ENCODE measurements at places on chromosomes 4 and X.

GRCh38 chr4:168931215-168931650, 78.8 kb downstream of the CBR4 start:
- no peak for DNase-seq

GRCh38 chr4:80454556-80454955, 119.0 kb downstream of the CFAP299 start:
- DNase-seq = no peak

DNA sequence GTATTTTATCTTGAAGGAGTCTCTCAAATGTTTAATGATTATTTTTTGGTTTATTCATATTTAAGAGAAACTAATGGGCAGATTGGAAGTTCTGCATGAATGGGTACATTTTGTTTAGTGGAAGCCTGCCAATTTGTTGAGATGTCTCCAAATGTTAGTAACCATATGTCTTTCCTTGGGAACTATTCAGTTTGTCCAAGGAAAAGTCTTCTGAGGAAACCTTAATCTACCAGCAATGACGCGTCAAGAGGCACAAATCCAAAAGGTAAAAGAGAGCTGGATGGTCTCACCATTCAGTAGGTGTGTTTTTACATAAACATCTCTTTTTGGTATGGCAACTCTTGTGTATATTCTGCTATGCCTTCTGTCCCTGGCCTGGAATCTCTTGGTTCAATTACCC, 37.4 kb upstream of the NDST3 start:
- no peak for DNase-seq

- no peak for DNase-seq
These were observed 112.9 kb upstream of the ACSL4 start for GRCh38 chrX:109845996-109846395.

GRCh38 chr4:48223633-48224295, 45.9 kb downstream of the TEC start:
- no peak for DNase-seq

DNA sequence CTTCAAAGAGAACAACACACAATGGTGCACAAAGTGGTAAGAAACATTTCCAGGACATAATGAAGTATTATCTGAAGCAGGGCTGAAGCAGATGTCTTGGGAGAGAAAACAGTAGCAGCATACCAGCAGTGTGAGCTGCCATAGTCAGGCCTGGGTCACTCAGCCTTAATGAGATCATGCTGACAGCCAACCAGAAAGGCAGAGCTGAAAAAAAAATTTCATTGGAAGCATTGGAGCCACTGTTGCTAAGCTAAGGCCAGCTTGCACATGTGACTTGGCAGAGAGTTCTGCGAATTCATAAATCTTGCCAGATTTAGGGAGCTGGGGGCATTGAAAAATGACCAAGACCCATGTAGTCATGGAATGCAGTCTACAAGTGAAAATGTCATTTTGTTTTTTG, 444.0 kb upstream of the PITX2 start:
- DNase-seq = no peak

DNA sequence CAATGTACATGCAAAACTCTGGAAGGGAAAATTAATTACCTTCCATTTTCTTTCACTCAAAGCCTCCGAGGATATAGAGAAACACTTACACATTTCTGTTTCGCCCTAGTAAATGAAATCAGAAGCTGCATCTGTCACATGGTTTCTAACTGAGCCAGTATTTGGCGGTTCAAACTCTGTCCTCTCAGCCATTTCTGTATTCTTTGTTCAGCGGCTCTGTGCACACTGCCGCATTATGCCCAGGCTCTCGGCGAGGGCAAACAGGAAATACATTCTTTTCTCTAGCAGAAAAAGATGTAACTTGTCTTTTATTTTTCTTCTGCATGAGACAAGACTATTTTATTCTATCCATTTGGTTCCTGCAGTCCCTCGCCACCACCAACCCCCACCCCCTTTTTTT, 71.4 kb upstream of the GPM6B start:
- no peak for DNase-seq

- no peak for DNase-seq
These were observed 92.2 kb downstream of the GEMIN8 start for GRCh38 chrX:13937370-13938050.

- no peak for DNase-seq
These were observed 11.5 kb downstream of the XIAP start for GRCh38 chrX:123871309-123871708.

DNA sequence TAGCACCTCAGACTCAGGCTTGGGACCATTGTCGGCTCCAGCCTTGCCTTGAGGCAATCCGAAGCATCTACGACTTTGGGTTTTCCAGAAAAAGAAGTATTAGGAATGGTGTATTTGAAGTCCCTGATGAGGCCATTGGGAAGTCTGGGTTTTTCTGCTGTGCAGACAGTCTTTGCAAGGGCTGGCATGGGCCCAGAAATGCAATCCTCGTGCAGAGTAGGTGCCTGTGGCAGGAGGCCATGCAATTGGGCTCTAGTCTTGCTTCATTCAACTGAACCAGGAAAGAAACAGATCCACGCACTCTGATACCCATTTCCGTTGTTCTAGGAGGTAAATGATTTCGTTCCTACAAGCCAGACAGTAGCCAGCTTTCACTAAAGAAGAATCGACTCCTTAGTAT, 12.4 kb downstream of the ZFP92 start:
- no peak for DNase-seq

- no peak for DNase-seq
These were observed 173.0 kb upstream of the TET2 start for GRCh38 chr4:104973708-104974107.

- DNase-seq = no peak
These were observed 93.0 kb upstream of the PLS3 start for GRCh38 chrX:115467961-115468360.

GRCh38 chr4:164943192-164943591, 34.3 kb downstream of the TRIM61 start:
- no peak for DNase-seq

GRCh38 chr4:178778496-178778895, 1336.3 kb upstream of the AGA start:
- DNase-seq = no peak

GRCh38 chrX:46029777-46030176, 515.4 kb downstream of the ZNF674 start:
- DNase-seq = no peak

- DNase-seq = no peak
These were observed 16.5 kb downstream of the RXFP1 start for GRCh38 chr4:158538176-158538575.

DNA sequence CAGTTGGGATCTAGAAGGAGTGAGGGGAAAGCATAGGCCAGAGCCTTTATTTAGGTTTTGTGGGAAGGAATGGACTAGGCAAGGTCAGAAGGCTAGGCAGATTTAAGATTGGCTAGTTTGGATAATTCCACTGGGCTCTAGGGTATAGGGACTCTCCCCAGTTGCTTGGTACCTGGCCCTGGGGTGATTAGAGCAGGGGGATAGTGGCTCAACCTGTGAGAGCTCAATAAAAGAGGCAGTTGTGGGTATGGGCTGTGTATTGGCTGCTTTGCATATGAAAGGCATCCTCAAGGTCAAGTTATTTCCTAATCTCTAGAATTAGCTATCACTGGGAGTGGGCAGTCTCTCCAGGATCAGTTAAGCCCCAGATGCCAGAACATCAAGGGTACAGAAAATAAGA, 61.3 kb downstream of the ZNF81 start:
- no peak for DNase-seq

DNA sequence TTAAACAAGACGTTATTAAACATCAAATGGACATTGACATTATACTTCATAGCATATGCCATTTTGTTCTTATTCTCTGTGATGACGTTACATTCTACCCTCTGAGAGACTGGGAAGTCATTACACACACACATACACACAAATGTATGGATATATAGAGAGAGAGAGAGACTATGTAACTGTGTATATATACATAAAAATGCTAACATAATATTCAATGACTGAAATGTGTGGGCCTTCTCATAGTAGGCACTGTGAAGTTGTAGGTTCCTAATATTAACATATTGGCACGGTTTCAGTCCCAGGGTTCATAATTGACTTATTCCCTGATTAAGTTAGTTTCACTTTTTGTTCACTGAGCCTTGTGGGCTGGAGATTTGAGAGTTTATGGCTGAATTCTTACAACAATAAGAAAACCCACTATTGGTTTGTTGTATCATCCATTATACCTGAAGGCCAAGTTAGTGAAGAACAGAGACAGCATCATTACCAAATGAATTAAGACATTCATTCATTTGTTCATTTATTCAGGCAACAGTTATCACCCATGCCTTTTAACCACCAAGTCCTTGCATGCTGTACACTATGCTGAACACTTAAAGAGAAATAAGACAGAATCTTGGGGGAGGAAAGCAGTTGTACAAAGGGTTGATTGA, 68.5 kb downstream of the GAB1 start:
- no peak for DNase-seq

- DNase-seq = peak; percentile 13
These were observed 136.4 kb downstream of the ZNF674 start for GRCh38 chrX:46408553-46409407.

DNA sequence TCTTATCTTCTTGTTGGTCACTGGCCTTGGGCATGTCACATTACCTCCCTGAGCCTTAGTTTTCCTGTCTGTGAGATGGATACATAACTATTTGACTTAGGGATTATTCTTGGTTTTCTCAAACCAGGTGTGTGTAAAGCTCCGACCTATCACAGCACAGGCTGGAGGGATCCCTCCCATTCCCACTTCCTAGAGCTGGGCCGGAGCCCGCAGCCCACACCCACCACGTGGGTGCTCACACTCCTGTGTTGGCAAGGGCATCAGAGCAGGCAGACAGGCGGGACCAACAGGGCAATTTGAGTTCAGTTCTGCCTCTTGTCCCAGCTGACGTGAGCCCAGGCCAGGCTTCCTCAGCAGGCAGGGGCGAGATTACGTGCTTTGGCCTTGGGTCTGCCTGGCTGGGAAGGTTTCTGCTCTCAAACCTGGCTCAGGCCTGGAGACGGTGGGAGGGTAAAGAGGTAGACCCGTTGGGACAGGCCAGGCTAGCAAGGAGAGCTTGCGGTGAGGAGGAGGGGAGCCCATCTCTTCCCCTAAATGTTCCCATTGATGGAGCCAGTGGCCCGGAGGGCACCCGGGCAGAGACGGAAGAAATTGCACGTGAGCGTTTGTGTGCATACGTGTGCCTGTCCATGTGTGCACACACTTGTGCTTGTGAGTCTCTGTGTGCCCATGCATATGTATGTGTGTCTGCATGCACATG, 734 bp upstream of the SH3TC1 start:
- no peak for DNase-seq

- DNase-seq = no peak
These were observed 663.6 kb downstream of the STIM2 start for GRCh38 chr4:27524224-27524623.

GRCh38 chr4:52711834-52712250, 39.4 kb downstream of the ERVMER34-1 start:
- no peak for DNase-seq

DNA sequence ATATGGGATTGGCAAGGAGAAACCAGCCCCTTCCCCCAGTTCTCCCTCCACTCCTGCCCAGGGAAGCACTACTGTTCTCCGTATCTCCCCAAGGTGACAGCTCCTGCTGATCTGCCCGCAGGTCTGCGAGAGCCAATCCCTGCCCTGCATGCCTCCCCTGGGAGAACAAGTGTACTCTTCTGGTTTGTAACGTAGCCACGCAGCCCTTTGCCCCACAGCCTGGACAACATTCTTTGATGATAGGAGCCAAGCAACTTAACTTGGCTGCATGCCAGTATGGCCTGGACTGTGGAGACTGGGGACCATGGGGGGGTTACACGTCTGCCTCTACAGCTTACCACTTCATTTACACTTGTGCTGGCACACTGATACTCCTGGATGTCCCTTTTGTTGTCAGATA, 2.0 kb downstream of the STBD1 start:
- no peak for DNase-seq

DNA sequence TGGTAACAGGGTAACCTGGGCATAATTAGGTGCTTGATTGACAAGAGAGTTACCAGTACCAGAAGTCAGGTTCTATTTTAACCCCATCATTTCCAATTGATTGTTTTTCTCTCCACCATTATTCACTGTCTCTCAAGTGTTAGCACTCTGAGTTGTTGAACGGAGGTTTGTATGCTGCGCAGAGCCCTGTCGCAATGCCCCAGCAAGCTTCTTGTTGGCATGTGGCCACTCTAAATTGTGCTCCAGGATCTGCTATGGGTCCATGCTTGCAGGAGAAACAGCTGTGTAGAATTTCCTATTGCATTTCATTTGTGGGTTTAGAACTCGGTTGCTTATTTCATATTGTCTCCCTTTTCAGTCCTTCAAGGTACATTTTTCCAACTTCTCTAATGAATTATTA, 98.2 kb downstream of the KLHL8 start:
- DNase-seq = no peak

DNA sequence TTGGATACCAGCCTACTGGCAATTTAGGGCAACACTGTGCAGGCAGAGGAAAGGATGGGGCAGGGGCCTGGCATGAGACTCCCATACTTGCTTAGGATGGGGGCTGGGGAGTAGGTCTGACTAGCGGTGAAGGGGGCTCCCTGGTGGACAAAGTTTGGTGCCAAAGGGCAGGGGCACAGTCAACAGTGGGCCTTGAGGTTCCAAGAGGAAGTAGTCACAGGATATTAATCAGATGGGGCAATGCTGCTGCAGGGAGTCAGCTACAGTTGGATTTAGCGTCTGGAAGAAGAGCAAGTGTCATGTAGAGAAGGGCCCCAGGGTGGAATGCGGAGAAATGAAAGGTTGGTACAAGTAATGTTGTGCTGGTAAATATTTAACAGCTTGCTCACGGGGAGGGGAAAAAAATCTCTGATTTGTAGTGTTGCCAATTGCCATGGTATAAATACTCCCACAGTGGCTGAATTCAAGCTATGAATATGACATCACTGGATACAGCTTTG, 139.4 kb downstream of the PJA1 start:
- no peak for DNase-seq

DNA sequence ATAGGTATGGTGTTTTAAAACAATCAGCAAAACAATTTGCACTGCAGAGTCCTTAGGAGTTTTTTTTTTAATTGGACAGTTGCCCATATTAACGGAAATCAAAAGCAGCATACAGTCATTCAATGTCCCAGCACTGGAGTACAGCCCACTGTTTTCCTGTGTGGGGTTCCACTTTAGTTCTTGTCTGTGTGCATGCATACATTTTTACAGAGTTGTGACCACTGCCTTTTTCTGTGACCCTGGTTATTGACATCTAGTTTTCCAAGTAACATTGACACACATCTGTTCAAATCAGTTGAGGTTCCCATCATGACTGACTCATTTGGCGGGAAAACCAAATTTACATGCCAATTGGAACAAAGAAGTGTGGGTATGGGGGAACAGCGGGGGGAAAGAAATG, 83.3 kb downstream of the HPRT1 start:
- DNase-seq = no peak

GRCh38 chr4:99383833-99384392, 31.4 kb upstream of the ADH1C start:
- no peak for DNase-seq

- DNase-seq = no peak
These were observed 143.6 kb downstream of the RCHY1 start for GRCh38 chr4:75370576-75370975.

Measured in stimulated activated CD8-positive, alpha-beta memory T cell treated with anti-CD3 and anti-CD28 coated beads, Interleukin-2, amount 100 ng/mL, for 1 hour (primary cell).